ENCODE measurements at places on chromosomes 16 and 17.

DNA sequence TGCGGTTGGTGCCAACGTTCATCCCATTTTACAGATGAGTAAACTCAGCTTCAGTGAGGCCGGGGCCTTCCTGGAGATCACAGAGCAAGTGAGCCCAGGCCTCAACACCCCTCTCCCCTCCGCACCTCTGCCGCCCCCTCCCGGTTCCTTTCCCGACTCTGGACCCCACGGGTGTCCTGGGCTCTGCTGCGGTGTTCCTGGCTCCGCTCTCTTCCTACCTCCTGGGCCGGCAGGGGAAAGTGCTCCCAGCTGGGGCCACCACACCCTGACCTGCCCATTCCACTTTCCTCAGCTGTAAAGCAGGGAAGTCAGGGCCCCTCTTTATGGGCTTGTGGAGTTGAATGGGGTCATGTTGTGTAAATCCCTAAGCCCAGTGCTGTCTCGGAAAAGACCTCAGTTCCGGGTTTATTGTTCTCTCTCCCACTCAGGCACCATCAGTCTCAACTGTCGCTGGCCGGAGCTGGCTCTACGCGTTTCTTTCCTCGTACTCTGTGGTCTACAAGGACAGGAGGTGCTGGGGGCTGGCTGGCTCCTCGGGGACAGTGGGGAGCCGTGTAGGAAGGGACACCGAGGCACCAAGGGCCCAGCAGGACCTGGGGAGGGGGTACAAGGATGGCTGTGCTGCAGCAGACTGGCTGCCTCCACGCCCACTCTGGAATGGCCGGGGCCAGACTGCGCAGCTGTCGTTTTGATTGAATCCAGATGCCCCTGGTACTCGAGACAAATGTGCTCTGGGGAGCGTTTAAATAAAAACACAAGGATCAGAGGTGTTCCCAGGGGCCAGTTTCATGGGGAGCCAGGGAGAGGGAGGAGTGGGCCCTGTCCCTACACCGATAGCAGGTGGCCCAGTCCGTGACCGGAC lies 21.7 kb upstream of the ACSF3 start:
- no peak for DNase-seq

DNA sequence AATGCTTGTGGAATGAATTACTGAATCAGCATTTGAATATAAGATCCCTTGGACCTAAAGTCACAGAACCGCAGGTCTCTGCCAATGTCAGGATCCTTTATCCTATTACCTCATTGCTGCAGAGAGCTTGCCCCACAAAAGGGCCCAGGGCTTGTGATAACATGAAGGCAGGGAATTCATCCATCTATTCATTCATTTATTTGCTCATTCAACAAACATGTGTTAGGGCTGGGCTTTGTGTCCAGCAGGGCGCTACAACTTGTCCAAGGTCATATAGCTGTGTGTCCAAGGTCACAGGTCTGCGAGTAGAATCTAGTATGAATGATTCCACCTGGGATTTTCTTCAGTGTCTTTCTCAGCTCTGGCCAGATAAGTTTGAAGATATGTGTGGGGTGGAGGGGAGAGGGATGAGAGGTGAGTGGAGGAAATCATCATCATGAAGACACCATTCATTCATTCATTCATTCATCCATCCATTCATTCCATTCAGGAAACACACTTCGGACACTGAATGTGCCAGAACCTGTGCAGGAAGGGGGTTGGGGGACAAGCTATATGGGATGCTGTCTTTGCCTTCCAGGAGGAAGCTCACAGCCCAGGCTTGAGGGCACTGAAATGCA lies 1.3 kb upstream of the UNC45B start:
- no peak for DNase-seq

DNA sequence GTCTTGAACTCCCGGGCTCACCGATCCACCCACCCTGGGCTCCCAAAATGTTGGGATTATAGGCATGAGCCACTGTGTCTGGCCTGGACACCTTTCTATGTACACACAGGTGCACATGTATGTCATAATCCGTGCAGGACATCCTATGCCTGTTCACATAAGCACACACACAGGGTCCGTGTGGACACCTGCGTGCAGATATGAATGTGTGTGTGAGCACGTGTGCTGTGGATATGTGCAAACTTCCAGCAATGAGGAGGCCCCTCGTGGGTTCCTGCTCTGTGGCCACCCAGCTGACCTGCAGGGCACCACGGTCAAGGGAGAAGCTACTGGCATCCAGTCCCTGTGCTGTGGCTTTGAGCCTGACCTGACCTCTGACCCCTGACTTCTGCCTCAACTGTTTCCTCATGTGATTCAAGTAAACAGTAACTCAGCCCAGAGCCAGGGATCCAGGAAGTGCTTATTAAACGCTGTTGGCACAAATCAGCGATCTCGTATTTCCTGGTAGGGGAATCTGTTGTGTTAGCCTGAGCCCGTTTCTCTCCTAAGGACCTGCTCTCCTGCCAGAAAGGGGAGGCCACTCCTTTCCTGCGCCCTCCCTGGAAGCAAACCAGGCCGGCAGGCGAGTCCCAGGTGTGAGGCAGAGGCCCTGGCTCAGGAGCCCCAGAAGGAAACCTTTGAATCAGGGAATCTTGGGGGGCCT lies 6.5 kb downstream of the CPNE7 start:
- DNase-seq = no peak

GRCh38 chr16:15887283-15887682 lies 1.1 kb downstream of the CEP20 start:
- DNase-seq = no peak

Data from T-helper 22 cell (primary cell).